ENCODE measurements at places on chromosomes 6 and 20.

GRCh38 chr6:30882204-30882758 is 2.0 kb upstream of the DDR1 start:
- no peak for DNase-seq

- DNase-seq, result no peak
Measured at GRCh38 chr6:126553854-126554253, 213.9 kb downstream of the CENPW start.

- DNase-seq, result no peak
Measured at GRCh38 chr20:12055161-12055560, 137.5 kb downstream of the BTBD3 start.

- no peak for DNase-seq
Measured at GRCh38 chr6:136528477-136528876, 21.7 kb downstream of the MAP7 start.

- DNase-seq, result no peak
Measured at GRCh38 chr6:90403489-90404381, 107.1 kb upstream of the BACH2 start.
